Osteocyte (in vitro differentiated cells): ENCODE measurements at places on chromosomes 5 and 9.

GRCh38 chr9:22010866-22011625 lies 1.9 kb upstream of the CDKN2B start:
- H3K27me3 ChIP-seq: no peaks in the 10 kb centered on the region
- DNase-seq: no peak
- H3K4me1 ChIP-seq: peaks cover 25% of the 10 kb centered on the region

DNA sequence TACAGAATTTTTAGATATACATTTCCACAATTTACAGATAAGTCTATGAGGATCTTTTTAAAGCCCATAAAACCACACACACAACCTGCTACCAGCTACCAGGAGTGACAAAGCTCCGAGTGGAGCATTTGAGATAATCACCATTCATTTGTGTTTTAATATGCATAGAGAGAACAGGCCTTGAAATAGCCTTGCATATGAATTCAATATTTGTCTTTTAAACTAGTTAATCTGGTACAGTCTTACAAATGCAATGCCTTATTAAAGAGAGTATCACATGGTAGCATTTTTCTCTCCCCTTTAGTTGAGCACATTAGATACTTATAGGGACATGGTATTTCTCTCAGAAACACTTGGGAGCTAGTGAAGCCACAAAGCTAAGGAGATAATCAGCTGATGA lies 49.1 kb downstream of the SEMA5A start:
- H3K27me3 ChIP-seq: no peaks in the 10 kb centered on the region
- H3K36me3 ChIP-seq: peaks cover 1% of the 10 kb centered on the region
- H3K4me1 ChIP-seq: peaks cover 44% of the 10 kb centered on the region
- no peak overlapping the region for H3K4me3 ChIP-seq
- no peak overlapping the region for H3K27ac ChIP-seq

- no peaks in the 10 kb centered on the region for H3K36me3 ChIP-seq
- peaks cover 4% of the 10 kb centered on the region for H3K27me3 ChIP-seq
- no peak overlapping the region for H3K4me3 ChIP-seq
Measured at GRCh38 chr5:168047043-168047668, 244.3 kb upstream of the WWC1 start.

DNA sequence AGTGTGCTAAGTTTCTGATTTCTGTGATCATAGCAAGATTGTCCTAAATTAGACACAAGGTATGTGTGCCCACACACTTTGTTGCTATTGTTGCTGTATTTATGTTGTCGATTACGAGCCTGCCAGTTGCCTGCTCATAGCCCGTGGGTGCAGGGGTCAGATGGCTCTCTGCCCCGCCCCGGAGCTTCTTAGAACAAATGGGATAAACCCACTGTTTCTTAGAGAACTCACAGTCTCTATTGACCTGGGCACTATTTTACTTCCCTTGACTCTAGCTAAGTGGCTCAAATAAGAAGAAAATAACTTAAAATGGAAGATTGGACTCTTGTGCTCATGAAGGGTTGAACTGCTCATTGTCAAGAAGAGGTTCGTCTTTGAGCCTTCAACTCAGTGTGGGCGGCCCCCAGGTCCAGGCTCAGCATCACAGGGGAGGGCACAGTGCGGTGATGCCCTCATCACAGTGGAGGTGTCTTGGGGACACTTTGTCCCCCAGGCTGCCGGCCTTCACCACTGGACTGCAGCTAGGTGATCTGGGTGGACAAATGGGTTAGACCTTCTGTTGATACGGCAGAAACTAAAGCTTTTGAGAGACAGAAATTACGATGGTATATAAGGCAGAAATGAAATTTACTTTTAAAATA lies 155.5 kb downstream of the TENT4A start:
- H3K4me3 ChIP-seq: no peak overlapping the region
- H3K36me3 ChIP-seq: no peaks in the 10 kb centered on the region
- H3K4me1 ChIP-seq: no peaks in the 10 kb centered on the region
- H3K27ac ChIP-seq: no peak overlapping the region

- peaks cover 23% of the 10 kb centered on the region for H3K27me3 ChIP-seq
- peaks cover 23% of the 10 kb centered on the region for H3K4me1 ChIP-seq
- H3K36me3 ChIP-seq: no peaks in the 10 kb centered on the region
Measured at GRCh38 chr5:14870337-14871213, 1.0 kb downstream of the ANKH start.

DNA sequence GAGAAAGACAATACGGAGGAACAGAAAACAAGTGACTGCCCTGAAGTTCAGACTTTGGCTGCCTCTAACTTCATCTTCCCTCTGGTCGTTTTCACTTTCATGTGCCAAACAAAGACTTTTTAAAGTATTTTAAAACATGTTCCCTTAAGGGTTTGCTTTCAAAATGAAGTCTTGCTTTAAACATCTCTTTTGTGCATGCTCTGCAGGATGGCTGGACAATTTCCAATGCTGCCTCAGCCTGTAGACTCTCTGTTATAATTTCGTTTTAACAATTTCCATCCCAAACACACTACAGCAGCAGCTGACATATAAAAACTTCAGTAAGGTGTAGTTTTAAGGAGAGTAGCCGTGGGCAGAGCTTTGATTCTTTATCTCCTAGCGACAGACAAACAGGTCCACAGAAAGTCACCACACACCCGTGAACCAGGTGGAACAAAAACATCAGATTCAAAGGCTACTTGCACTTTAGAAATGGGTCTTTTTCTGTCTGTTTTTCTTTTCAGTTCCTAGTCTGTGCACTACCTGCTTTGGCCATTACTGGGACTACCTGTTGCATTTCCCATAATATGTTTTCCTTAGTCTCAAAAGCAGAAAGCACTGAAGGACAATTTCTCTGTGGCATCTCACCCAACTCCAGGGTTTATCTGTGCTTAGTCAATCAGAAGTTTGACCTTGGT lies 308.9 kb downstream of the DTWD2 start:
- H3K4me1 ChIP-seq: peaks cover 20% of the 10 kb centered on the region
- peaks cover 2% of the 10 kb centered on the region for H3K27me3 ChIP-seq
- H3K27ac ChIP-seq: peak overlapping the region; percentile 40
- no peak overlapping the region for H3K4me3 ChIP-seq

DNA sequence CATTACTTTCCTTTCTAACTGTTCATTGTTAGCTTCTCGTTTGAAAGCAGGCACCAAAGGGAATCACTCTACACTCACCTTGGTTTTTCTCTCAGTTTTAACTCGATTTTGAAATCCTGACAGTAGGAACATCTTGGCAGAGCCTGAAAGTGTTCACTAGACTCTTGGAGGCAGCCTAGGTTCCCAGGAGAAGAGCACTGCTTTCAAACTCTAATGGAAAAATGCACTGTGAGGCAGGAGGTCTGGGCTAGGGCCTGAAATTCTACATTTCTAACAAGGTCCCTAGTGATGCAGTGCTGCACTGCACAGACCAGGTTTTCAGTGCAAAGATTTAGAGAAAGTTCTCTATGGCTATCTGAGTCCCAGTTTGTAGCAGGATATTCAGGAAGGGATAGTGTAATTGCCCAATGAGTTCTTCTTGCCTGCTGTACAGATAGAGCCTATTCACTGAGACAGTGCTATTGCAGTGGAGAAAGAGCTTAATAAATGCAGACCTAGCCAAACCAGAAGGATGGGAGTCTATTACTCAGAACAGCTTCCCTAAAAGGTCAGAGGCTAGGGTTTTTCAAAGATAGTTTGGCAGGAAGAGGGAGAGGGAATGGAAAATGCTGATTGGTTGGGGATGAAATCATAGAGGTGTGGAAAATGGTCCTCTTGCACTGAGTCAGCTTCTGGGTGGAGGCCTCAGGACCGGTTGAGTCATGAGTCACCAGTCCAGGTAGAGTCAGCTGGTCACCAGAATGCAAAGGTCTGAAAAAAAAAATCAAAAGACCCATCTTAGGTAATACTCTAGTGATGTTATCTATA lies 153.9 kb downstream of the GPBP1 start:
- no peaks in the 10 kb centered on the region for H3K36me3 ChIP-seq
- no peak for DNase-seq
- H3K27me3 ChIP-seq: no peaks in the 10 kb centered on the region
- H3K4me3 ChIP-seq: no peak overlapping the region

GRCh38 chr9:12351293-12352044 lies 341.7 kb upstream of the TYRP1 start:
- H3K27ac ChIP-seq: no peak overlapping the region
- no peaks in the 10 kb centered on the region for H3K4me1 ChIP-seq
- no peaks in the 10 kb centered on the region for H3K36me3 ChIP-seq
- H3K4me3 ChIP-seq: no peak overlapping the region

- H3K4me1 ChIP-seq: peaks cover 41% of the 10 kb centered on the region
- no peaks in the 10 kb centered on the region for H3K27me3 ChIP-seq
- H3K36me3 ChIP-seq: peaks cover 19% of the 10 kb centered on the region
- no peak for DNase-seq
- H3K27ac ChIP-seq: no peak overlapping the region
- no peak overlapping the region for H3K4me3 ChIP-seq
Measured at GRCh38 chr5:55638051-55638450, 74.1 kb downstream of the SLC38A9 start.
